ENCODE measurements at places on chromosomes 4 and X.

- DNase-seq, result no peak
These were observed 37.3 kb downstream of the PSAPL1 start for GRCh38 chr4:7397206-7398103.

DNA sequence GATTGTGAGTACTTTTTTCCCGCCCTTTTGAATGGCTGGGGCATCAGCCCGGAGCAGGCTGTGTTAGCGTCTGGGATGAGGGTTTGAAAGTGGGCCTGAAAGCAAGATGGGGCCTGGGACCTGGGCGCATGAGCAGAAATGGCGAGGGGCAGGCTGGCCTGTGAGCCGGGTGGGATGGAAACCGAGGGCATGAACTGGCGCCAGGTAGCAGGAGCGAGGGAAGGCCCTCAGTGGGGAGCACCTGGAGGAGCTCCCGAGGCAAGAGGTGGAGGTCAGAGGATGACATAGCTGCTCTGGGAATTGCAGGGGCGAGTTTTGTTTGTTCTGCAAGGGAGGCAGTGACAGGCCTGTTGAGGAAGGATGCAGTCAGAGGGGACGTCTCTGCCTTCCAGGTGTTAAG, 68.6 kb downstream of the RGS12 start:
- DNase-seq, result no peak

- no peak for DNase-seq
These were observed 197.0 kb downstream of the BCOR start for GRCh38 chrX:39900777-39901170.

- DNase-seq, result no peak
These were observed 3.5 kb upstream of the CDKL2 start for GRCh38 chr4:75633846-75634245.

- no peak for DNase-seq
These were observed 15.5 kb downstream of the SEL1L3 start for GRCh38 chr4:25847329-25847728.

DNA sequence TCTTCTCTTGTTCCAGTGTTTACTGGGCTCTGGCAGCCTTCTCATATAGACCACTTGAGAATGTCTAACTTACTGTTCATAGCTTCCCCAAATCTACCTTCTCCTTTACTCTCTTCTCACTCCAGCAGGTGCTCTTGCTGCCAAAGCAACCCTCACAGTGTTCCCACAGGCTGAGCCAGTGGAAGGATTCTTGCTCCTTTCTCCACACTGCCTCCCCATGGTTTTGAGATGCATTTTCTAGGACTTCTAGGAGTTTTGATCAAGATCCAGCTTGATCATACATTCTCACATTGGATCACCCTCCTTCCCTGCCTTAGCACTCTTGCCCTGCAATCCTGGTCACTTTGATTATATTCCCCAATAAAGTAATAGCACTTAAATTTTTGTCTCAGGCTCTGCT, 230.8 kb downstream of the TMEM47 start:
- DNase-seq, result no peak

- no peak for DNase-seq
These were observed 22.2 kb downstream of the MAML3 start for GRCh38 chr4:140131675-140132229.

- DNase-seq, result no peak
These were observed 102.6 kb downstream of the FSTL5 start for GRCh38 chr4:162061214-162061613.

Measured in right forelimb (tissue), 1 donor.